ENCODE measurements at places on chromosomes 5 and 9.

GRCh38 chr5:143165049-143165880, 238.2 kb downstream of the NR3C1 start:
- DNase-seq, result no peak

DNA sequence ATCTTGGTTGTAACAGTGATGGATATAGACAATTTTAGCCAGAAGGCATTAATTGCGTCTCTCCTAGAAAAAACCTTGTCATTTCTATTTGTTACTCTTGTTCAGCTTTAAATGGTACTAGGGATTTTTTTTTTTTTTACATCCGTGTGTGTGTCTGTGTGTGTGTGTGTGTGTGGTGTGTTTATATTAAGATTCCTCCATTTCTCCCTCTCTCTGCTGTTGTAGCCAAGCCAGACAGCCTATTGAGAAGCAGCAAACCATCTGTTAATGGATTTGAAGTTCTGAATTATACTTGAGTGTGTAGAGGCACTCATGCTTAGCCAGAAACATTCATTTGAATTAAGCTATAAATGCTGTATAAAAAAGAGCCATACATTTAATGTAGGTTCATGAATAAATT, 72.3 kb downstream of the SLF1 start:
- peak; percentile 40 for DNase-seq

DNA sequence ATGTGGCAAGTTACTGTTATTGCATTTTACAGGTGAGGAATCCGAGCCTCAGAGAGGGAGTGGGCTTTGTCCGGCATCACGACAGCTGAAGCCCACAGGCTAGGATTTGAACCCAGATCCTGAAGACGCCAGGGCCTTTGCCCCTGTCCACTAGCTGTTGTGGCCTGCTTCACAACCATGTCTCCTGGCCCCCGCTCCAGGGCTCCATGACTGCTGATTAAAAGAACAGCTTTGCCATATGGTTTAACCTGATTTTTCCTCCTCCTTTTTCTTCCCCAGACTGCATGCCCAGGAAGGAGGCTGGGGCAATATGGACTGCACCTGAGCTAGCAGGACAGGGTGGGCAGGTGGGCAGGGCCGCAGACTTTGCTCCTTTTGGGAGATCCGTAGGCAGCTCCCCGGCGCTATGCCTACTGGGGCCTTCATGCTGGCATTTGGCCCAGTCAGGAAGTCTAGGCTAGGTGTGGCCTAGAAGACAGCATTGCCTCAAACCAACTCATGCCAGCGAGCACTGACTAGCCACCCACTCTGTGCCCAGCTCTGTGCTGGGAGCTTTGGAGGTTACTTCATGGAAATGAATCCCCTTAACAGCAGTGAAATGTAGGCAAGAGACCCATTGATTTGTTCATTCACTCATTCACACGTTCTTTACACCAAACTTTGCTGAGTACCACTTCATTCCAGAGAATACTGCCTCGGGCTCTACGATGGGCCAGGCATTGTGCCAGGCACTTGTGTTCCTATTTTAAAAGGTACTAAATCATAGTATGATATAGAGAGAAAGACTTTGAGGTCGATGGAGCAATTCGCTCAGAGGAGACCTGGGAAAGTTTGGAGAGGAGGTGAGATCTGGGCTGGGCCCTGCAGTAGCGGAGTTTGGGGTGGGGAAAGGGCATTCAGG, 94.3 kb upstream of the CPEB4 start:
- DNase-seq, result no peak

GRCh38 chr5:1724822-1725602, 74.6 kb downstream of the MRPL36 start:
- DNase-seq, result no peak

DNA sequence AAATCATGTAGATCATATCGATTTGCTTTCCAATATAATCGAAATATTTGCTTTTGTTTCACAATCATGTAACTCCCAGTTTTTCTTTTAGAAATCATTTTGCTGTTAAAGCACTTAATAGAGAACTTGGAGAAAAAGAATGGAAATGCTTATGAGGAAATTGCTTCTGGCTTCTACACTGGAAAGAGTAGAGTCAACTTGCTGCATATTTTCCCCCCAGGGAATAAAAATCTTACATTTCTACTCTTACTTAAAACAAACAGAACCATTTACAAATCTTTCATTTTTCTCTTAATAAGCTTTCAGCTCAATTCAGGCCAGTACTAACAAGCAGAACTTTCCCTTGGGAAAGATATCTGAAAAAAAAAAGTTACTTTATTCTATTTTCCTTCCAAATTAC, 312.0 kb downstream of the CHSY3 start:
- DNase-seq, result no peak

DNA sequence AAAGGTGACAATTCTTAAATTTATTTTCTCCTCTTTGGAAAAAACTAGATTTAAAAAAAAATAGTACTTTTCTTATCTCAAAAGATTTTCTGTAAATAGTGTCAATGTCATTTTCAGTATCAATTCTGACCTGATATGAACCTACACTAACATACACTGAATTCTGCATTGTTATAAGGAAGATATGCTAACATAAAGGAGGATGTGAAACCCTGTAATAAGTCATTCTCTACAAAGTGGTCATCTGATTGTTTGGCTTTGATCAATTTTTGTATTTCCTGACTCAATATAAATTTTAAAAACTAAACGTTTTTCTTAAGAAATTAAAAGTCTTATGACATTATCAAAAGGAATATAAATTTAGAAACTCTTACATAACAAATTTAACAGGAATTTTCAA, 233.6 kb upstream of the EDIL3 start:
- DNase-seq, result no peak

GRCh38 chr9:133705576-133705975, 32.6 kb downstream of the SARDH start:
- DNase-seq, result peak; percentile 68

- no peak for DNase-seq
These were observed 43.7 kb upstream of the HAND1 start for GRCh38 chr5:154521756-154522155.

GRCh38 chr9:134324359-134325095, 1.7 kb upstream of the RXRA start:
- no peak for DNase-seq
